ENCODE measurements at places on chromosomes 5 and 9. TPM values are rescaled to one million over a fixed set of nuclear protein-coding genes. Genes with fewer than 3 reads are reported as not detected.
A peak's percentile ranks its signal among the peaks of the same experiment; 100 is the strongest.

Gene ABO
- not detected for total RNA-seq

Gene ASPN
- total RNA-seq, result not detected

- DNase-seq, result no peak
Observed at GRCh38 chr9:130527651-130528310, 51.6 kb upstream of the FUBP3 start.

Gene ACOT12
- not detected for total RNA-seq

DNA sequence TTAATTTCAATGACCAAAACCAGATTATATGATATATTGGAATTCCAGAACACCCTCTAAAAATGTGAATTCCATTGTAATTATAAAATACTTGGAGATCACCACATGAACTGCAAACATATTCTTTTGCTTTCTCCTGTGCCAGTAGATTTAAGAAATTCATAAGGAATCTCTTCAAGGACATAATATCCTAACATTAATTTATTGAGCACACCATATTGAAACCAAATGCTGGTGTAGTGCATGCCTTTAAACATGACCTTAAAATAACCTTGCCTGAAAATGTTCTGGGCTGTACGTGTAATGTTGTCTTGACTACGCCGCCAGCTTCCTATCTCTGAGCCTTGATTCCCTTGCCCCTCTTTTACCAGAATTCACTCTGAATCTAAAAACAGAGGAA is 205.0 kb upstream of the ACTBL2 start:
- no peak for DNase-seq

Gene SLIT3
- total RNA-seq, result not detected

GRCh38 chr5:62284946-62285891 is 20.8 kb upstream of the KIF2A start:
- peak; percentile 54 for DNase-seq

DNA sequence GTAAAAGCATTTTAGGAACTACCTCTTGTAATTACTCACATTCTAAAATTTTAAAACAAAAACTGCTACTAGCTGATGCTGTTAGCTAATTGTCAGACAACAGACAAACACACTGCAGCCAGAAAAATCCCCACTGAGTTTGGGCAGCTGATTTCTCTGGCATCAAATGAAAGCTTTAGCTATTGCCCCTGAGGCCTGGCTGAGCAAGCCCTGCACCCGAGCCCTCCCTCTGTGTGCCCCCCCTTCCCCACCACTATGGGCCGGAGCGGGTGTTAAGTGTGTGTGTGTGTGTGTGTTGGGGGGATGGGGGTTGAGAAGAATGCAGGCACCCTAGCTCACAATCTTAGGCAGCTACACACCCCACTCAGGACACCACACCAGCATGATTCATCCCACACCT is 2.4 kb downstream of the NEUROG1 start:
- DNase-seq, result no peak

Gene CAMK2A
- total RNA-seq, result not detected

DNA sequence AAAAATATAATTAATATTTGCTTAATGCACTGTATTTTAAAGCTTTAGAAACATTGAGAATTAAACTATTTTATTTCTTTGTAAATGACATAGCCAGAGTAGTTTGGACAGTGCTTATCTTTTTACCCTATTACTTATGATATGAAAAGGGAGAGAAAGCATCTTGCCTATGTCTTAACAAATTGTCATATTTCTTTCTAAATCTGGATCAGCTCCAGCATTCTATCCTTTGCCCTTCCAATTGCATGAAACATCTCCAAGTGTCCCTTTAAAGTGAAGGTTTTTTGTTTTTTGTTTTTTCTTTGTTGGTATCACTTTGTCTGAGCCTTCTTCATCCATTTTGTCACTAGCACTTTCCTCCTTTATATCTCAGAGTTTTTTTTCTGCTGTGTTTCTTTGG is 511.6 kb upstream of the FAM174A start:
- DNase-seq, result no peak

DNA sequence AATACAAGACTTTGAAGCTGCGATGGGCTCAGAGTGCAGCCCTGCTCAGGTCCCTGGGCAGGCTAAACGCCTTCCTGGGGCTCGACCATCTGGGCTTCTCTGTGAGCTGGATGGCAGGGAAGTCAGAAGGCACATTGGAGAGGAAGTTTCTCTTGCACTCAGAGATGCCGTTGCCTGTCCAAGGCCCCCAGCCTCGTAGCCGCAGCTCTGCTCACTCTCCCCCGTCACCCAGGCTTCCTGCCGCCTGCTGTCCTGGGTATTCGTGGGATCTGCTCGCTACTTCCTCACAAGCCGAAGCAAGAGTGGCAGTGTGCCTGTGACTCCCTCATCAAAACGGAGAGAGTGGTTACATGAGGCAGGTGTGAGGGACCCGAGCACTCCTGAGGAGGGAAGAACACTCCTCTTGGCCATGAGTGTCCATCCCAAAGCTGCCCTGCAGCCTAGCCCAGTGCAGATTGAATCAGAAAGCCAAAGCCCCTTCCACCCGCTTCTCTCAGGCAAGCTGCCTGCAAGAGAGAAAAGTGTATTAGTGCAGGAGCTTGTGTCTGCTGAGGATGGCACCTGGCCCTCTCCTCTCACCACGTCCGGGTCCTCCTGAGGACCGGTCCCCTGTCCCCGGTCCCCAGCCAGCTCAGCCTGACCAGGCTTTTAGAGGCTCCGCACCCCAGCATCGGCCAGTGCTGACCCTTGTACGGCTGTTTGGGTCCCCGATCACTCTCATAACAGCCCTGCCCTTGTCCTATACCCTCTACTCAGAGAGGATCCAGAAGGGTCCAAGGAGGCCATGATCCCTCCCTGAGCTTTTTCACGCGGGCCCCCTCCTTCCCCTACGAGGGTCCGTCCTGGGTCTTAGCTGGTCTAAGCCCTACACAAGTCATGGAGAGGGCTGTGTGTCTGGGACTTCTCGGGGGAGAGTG is 7.3 kb downstream of the FCN2 start:
- no peak for DNase-seq

Gene POLR3G
- 3.7 TPM for total RNA-seq

DNA sequence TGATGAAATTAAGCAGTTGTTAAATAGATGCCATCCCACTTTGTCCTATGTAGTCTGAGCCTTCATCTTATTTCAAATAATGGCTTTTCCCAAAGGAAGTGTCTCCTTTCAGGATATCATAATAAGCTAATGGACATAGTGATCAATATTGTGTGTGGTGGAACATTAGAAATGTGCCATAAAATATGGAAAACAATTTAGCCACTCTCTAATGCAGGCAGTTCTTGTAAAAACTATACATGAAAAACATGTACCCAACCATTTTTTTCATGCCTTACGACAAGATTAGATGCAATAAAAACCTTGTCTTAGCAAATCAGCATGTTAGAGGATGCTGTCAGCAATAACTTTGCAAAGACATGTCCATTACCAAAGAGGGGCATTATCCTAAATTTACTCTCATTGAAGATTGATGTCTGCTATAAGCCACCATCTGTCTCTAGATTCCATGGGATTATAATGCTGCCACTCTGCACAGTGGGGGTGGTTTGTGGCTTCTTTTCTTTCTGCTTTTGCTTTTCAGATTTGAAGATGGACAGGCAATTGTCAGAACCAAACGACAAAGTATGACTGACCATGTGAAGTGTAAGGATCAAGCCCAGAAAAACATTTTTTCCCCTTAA is 724.0 kb upstream of the ZNF608 start:
- no peak for DNase-seq

GRCh38 chr5:115413651-115414050 is 117.2 kb upstream of the CCDC112 start:
- no peak for DNase-seq

GRCh38 chr5:170570476-170570875 is 66.7 kb downstream of the KCNIP1 start:
- no peak for DNase-seq

Gene TMEM252
- not detected for total RNA-seq

DNA sequence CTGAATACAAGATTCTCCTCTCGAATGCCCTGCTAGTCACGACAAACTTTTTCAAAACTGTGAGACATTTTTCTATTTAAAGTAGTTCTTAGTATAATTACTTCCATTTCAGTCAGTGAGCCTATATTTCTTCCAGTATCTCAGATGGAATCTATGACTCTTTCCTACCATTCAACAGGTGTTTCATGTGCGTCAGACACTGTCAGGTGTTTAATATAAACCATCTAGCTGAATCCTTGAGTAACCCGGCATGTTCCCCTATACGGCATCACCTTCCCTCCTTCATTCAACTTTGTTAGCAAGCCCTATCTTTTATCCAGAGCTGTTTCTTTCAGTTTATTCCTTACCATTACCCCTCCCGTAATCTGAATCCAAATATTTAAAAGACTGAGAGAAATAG is 418.8 kb downstream of the RAB3C start:
- no peak for DNase-seq

DNA sequence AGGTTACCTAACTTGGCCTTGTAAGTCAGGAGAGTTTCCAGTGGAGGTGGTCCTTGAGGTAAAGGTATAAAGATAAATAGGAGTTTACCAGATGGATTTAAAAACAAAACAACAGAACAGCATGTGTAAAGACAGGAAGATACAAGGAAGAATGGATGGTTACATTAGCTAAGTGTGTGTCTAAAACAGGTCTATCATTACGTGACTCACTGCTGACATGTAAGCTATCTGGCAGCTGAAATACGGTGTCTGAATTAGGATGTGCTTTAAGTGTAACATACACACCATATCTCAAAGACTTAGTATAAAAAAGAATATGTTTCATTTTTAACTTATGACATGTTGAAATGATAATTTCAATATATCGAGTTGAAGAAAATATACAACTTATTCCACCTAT is 405.1 kb upstream of the ADAMTSL1 start:
- no peak for DNase-seq

GRCh38 chr5:111954516-111955395 is 197.8 kb upstream of the NREP start:
- DNase-seq, result no peak

Gene HTR1A
- not detected for total RNA-seq
